ENCODE measurements at places on chromosomes 2 and 18.
A peak's percentile ranks its signal among the peaks of the same experiment; 100 is the strongest.

DNA sequence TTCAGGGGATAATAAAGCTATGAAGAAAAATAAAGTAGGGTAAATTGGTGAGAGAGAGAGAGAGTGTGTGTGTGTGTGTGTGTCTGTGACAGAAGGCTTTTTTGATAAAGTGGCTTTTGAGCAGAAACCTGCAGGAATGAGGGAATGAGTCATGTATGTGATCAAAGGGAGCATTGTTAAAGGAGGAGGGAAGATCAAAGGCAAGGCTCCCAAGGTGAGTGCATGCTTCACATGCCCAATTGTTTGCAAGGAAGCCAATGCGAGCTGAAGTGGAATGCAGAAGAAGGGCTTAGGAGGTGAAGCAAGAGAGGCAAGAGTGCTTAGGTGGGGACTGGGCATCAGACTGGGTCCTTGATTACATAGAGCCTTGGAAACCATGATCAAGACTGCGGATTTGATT lies 96.8 kb downstream of the DNAH6 start:
- DNase-seq: no peak

GRCh38 chr2:240089306-240089705 lies 36.0 kb upstream of the OR6B3 start:
- DNase-seq: no peak

GRCh38 chr18:2952605-2953004 lies 60.3 kb downstream of the LPIN2 start:
- DNase-seq: no peak

GRCh38 chr2:127448526-127448925 lies 30.3 kb downstream of the PROC start:
- DNase-seq: no peak

DNA sequence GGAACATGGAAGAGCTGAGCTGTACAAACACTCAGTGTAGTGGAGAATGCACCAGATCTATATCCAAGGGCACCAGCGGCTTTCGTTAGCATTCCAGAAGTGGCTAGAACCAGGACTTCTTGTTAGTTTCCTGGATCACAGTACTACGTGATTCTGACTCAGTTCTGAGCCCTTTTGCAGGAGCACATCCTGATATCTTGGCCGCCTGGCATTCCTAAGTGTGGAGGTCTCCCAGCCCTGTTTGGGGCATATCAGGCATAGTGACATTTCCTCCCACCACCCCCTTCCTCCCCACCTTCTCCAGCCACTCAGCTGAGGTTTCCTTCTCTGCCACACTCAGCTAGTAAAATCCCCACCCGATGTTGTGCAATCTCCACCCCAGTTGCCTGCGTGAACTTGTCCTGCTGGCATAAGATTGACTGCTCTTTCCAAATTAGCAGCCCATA lies 63.4 kb downstream of the BMP10 start:
- no peak for DNase-seq

DNA sequence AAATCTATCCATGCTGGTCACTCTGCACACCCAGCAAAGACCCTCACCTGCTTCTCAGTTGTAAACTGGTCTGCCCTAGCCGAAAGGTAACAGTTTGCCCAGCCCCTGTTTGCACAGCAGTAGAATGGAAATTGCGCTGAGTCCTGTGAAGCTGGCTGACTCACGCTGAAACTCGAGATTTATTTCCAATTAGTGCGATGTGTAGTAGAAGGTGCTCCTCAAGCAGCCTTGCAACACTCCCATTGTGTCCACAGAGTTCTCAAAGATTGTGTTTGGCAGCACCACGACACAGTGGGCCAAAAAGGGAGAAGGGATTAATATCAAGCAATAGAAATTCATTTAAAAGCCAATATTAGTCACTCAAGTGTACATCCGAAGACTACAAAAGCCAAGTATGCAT lies 21.7 kb upstream of the APCDD1 start:
- no peak for DNase-seq

GRCh38 chr2:142885543-142885942 lies 8.1 kb downstream of the KYNU start:
- DNase-seq: no peak

DNA sequence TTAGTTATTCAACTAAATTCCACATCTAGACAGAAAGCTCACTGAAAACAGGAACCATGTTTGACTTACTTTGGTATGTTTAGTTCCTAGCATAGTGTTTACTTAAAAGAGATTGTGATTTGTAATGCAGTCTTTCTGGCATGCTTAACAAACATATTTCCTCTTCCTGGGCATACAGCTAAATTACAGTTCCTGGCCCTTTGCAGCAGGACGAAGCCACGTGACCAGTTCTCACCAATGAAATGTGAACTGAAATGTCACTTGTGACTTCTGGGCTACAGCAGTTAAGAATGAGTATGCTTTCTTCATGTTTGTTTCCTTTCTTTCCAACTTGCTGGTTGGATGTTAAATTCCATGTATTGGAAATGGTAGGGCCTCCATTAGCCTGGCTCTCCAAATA lies 330.5 kb downstream of the FIGN start:
- no peak for DNase-seq

GRCh38 chr2:237700512-237701032 lies 73.2 kb downstream of the LRRFIP1 start:
- DNase-seq: peak; percentile 46

DNA sequence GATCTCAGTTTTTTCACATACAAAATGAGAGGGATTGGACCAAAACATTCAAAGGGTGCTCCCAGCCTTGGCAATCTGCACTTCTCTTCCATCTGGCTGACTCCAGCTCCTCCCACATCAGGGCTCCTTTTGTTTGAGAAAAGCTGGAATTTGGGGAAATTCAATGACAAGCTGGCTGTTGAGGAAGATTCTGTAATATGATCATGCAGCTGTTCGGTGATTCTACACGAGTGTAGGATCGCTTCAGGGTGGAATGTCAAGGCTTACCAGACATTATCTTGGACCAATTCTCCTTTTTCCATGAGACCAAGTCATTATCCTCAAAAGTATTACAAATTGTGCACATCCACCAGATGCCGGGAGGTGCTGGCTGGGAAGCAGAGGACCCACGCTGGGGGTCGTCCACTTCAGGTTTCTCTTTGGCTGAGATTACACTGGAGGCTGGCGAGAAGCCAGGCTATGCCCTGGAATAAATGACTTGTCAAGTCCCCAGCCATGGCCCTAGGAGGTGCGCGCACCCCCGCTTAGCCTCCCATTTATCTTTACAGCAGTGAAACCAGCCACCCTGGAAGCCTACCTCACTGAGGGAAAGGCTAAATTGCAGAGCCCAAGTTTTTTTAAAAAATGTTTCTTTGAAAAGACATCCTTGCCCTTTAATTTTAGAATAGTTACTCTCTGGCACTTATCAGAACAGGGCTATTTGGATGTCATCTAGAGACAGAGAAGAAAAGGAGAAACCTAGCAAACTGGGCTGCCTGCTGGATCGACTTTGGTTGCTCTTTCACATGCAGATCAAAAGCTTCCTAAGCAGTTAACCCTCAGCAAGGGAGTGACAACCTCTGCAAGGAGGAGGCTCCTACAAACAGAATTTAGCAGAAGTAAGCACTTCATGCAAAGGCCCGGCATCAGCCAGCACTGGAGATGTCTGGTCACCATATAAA lies 42.5 kb upstream of the LCLAT1 start:
- DNase-seq: no peak

DNA sequence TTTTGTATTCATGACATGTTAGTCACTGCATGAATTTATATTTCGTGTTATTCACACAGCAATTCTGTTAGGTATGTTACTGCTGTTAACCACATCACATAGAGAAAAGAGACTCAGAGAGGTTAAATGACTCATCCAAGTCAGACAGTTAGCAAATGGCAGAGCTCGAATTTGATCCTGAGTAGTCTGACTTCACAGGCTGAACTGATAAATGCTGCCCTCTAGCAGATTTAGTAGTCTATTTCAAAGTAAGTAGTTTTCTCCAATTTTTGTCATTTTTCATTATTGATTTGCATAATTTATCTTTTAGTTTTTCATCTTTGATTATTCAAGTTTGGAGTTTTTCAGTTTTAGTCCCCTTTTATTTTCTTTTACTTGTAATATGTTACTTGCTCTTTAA lies 58.3 kb downstream of the WDR7 start:
- DNase-seq: no peak

DNA sequence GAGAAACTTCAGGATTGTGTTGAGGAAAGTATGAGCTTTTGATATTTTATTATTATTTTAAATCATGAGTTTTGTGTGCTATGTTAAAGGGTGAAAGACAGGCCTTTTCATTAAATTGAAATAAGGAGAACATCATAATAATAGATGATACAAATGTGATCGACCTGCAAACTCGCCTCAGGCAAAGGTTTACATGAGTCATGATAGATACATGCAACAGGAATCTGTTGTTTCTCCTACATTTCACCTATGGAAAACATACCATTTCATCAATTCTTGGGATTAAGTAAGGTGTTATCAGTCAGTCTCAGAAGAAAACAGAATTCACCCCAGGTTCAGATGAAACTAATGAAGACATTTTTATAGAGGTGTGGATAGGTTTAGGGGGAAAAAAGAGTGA lies 1992.5 kb upstream of the PIK3C3 start:
- no peak for DNase-seq

DNA sequence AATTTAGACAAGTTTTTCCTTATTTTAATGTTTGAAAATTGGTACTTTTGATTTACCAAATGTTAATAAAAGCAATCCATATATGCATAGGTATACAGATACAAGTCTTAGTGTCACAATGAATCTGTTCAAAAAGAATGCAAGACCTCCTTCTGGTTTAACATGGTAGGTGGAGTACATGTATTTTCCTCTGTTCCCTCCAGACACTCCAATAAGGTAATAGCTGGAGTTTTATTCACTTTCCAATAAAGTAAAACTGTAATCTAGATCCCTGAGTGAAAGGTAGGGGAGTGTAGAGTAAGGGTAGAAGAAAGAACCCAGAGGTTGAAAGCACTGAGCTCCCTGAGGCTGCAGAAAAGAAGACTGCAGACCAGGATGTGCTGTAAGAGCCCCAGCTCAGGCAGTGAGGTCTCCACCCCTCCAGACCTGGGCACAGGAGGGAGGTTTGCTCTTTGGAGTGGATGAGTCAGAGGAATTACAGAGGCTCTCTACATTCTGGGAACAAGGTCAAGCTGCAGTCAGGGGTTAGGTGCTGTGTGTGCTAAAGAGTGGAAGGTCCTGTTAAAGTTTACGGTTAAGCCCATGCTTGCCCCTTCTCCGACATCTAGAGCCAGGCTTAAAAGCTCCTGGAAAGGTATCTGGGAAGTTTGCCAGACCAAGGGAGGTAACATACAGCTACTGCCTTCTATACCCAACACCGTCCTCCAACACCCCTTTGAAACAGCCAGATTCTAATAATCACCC lies 27.6 kb upstream of the STAT1 start:
- no peak for DNase-seq

GRCh38 chr2:36770542-36771287 lies 74.2 kb downstream of the VIT start:
- DNase-seq: no peak

GRCh38 chr2:198040835-198041234 lies 236.4 kb downstream of the PLCL1 start:
- no peak for DNase-seq

GRCh38 chr18:13229001-13229671 lies 10.6 kb downstream of the LDLRAD4 start:
- DNase-seq: no peak

GRCh38 chr2:119491776-119492525 lies 32.3 kb downstream of the SCTR start:
- no peak for DNase-seq

DNA sequence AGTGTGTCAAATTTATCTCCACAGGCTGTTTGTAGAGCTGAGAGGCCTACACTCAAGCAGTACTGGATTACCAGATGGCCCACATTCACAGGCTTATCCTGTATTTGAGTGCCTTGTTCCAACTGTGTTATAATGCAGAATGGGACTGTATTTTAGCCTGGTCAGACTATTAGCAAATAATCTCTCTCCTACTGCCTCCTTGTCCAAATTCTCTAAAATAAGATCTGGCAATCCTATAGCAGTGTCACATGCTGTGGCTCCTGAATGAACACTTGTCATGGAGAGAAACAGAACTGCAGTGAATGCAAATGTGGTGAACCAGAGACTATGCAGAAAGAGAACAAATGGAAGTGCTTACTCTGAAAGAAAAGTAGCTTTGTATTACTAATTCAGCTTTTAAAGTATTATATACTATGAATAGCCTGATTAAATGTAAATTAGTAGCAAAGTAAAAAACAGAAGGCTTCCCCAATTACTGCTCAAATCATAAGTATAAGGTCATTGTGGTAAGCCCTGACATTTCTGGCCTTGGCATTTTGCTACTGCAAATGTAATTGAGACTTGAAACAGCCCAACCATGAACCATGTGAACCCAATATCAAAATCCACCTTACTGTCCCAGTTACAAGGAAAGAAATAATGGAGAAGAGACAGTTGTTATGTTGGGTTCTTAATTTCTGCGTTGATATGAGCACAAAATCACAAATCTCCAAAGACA lies 80.0 kb downstream of the MAP4K3 start:
- no peak for DNase-seq

DNA sequence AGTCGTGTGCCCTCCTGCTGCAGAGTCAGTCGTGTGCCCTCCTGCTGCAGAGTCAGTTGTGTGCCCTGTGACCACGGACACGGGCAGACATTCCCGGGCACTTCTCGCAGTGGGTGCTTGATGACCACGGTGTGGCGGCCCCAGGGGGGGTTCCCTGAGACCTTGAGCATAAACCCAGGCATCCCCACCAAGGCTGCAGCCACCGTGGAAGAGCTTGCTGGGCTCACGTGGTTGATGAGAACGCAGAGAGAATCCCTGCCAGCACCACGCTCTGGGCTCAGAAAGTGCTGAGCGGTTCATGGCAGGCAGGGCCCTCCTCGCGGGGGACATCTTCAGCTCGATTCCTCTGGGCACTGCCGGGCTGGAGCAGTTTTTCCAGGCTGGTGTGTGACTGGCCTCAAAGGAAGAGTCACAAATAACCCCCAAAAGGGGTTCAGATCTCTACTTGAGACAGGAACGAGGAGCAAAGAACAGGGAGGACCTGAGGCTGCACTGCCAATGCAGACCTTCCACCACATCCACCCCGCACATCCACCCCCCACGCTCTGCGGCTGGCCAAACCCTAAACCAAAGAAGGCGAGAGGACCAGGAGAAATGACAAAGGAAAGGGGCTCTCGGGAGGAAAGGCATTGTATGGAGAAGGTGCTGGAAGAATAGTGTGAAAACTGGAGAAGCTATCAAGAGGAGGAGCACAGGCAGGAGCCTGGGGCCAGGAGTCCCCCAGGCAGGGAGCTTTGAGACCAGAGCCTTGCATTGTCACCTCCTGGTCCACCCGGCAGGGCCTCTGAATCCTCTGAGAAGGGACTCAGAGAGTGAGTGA lies 8.4 kb upstream of the PER2 start:
- no peak for DNase-seq

DNA sequence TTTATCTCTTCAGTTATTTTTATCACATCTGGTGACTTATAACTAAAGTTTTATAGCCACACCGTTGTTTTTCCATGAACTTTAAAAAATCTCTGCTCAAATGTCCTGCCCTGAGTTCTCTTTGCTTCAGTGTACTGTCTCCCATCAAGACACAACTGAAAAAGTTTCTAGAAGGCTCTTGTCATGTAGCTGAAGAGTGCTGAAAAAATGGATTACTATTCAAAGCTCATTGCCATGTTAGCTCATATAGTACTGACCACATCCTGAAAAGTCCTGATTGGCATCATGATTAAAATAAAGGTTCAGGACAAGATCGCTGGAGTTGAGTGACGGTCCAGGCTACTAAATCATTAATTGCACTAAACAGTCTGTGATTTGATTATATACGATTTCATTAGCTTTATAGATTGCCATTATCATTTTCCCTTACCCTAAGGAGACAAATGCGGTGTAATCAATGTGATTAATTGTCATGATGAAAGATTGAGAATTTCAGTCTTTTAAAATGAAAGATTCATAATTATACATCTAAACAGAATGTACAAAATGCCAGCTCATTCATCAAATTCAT lies 62.2 kb downstream of the MFSD6 start:
- no peak for DNase-seq

Data from activated CD8-positive, alpha-beta memory T cell treated with anti-CD3 and anti-CD28 coated beads for 1 hour (primary cell).